ENCODE measurements at places on chromosomes 7 and 10.

- DNase-seq: no peak
Measured at GRCh38 chr10:16449454-16449853, 12.6 kb downstream of the PTER start.

DNA sequence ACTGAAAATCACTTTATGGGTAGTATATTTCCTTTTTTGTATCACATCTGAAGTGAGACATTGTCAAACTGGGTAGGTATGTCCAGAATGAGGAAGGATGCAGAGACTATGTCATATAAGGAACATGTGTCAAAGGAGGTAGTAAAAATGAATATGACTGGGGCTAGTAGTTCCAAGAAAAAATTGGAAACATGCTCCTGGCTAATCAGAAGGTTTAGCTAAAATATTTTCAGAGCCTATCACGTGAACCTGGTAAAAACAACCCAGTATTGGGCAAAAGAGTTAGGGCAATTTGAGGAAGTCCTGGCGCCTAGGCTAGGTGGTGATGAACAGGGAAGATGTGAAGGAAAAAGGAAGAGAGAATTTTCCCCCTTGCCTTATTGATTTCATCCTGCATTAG, 26.4 kb downstream of the ENTPD1 start:
- DNase-seq: no peak

DNA sequence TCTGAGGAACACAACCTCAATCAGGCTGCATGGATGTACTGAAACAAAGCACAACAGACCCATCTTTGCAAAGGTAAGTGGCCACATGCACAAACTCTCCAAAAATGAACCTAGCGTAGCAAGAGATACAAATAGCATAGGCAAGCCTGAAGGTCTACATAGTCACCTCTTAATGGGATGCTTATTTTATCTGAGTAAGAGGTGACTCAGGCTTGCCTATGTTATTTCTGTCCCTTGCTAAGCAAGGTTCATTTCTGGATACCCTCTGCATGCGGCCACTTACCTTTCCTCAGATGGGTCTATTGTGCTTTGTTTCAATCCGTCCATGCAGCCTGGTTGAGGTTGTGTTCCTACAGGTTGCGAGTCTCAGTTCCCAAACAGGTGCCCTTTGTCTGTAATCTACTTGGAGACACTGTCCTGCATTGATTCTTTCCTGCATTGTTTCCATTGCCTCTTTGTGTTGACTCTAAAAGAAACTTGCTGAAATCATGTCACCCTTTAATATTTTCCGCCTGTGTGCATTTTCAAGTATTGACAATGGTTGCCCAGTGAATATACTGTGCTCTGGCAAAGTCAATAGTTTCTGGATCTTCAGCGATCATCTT, 291.8 kb upstream of the LYZL1 start:
- no peak for DNase-seq

DNA sequence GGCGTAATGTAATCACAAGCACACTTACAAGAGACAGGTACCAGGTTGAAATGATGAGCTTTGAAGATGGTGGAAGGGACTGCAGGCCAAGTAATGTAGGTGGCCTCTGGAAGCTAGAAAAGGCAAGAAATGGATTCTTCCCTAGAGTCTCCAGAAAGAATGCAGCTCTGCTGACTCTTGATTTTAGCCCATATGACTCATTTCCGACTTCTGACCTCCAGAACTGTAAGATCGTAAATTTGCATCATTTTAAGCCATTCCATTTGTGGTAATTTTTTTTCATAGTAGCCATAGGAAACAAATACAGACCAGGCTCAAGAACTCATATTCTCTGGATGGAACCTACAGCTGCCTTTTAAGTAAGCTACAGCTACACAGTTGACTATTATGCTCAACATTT, 315.5 kb downstream of the MAGI2 start:
- no peak for DNase-seq

- DNase-seq: peak; percentile 89
Measured at GRCh38 chr10:8331896-8332729, 277.6 kb downstream of the GATA3 start.

GRCh38 chr10:126781450-126782216, 111.1 kb upstream of the C10orf90 start:
- DNase-seq: no peak

GRCh38 chr10:73529089-73529832, 33.4 kb upstream of the PPP3CB start:
- peak; percentile 57 for DNase-seq

DNA sequence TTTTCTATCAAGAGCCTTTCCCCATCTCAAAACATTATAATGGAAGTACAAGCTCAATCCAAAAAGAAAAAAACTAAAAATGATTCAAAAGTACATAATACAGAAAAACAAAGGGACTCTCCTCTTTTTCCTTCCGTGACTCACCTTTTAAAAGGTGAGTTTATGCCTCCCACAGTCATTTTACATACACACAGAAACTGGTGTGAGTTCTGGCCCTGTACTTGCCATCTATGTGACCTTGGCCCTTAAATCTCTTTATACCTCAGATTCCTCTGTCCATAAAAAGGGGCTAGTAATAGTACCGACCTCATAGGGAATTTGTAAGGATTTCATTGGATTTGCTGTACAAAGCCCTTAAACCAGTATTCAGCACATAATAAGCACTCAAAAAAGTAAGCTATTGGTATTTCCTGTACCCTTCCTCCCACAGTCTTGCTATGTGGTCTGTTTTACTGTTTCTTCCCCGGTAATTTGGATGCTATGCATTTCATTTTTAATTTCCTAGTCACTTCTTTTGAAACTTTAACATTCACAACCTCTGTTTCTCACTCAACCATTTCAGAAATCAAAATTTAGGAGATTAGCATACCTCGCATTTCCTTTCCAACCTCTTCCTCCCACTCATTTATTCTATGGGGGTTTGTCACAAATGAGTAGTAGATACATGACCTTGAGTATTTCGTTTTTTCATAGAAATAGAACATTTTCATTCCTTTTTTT, 39.0 kb downstream of the STK17A start:
- DNase-seq: no peak

- DNase-seq: no peak
Measured at GRCh38 chr7:127713006-127713405, 61.0 kb downstream of the SND1 start.

DNA sequence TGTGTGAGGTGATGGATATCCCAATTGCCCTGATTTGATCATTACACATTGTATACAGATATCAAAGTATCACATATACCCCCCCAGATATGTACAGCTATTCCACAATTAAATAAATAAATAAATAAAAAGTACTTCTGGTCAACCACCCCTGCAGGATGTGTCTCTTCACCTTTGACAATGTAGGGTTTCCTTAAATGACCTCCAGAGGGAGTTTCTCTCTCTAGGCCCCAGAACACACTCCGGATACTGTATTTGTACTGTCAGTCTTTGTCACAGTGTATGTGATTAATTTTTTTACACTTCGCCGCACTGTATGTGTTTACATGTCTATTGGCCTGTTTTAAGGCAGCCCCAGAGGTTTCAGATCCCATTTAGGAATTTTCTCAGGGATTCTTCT, 123.6 kb downstream of the ADCYAP1R1 start:
- no peak for DNase-seq

- DNase-seq: no peak
Measured at GRCh38 chr10:12238821-12239220, 42.8 kb downstream of the CDC123 start.

GRCh38 chr7:75980430-75981202, 13.8 kb downstream of the TMEM120A start:
- DNase-seq: no peak

DNA sequence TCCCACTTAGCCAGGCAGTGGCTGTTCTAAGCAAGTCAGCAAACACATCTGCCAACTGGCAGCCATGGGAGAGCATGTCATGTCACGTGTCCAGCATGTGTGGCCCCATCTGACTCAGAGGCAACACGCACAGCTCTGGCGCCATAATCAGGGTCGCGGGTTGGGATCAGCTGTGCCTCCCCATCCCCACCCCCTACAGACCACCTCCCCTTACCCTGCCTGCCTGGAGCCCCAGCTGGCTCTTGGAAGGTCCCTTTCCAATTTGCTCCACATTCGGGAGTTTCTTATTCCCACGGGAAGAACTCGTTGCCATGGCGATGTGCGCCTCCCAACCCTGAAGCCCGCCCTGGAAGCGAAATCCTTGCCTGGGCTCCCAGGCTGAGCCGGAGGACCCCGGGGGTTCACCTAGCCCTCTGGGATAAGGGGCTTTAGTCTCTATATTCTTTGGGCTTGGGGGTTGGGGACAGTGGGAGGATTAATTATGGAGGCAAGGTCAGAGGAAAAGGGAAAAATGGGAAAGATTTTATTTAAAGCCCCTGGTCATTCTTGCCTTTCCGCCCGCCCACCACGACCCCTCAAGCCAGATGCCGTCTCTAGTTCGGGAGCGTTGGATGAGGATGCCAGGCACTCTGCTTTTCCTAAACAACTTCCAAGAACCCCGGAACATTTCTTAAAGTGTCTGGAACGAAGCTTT, 283.7 kb downstream of the ZEB1 start:
- DNase-seq: peak; percentile 46

DNA sequence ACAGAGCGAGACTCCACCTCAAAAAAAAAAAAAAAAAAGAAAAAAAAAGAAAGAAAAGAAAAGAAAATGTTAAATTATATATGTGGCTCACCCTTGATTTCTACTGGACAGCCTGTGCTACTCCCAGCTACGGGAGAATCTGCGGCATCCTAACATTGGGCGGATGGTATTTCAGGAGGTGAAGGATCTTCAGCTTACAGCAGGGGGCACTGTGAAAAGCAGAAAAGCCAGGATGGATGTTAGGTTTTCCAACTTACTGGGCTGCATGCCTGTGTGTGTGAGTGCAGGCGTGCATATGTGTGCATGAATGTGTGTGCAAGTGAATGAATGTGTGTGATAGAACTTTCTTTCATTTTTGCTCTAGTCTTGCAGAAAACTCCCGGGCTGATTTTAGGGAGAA, 1066.5 kb downstream of the TYW1 start:
- DNase-seq: no peak

DNA sequence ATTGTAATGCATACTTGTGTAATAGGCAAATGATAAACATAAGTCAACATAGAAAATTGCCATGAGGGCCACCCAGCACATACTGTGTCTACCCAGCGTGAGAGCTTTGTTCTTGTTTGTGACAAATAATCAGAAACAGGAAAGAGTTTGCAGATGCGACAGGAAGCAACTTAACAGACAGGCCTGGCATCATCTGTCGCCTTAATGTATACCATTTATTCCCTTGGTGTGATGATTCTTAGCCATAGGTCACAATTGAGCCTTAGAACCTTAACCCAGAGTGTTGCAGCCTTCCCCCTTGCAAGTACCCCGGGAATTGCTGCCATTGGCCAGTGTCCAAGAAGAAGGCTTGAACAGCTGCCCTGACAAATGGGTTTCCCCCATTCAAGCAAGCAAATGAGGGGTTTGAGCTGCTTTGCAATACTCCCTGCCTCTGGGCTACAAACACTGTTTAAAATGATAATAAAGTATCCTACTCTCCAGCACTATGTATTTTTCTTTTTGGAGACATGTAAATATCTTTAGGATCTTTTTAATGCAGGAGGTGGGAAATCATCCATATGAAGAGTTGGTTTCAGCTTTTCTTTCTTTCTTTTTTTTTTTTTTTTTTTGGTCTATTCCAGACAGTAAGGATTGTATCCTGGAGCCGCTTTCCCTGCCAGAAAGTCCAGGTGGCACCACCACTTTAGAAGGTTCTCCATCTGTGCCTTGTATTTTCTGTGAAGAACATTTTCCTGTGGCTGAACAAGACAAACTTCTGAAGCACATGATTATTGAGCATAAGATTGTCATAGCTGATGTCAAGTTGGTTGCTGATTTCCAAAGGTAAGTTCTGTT, 80.0 kb downstream of the ZNF277 start:
- DNase-seq: no peak

DNA sequence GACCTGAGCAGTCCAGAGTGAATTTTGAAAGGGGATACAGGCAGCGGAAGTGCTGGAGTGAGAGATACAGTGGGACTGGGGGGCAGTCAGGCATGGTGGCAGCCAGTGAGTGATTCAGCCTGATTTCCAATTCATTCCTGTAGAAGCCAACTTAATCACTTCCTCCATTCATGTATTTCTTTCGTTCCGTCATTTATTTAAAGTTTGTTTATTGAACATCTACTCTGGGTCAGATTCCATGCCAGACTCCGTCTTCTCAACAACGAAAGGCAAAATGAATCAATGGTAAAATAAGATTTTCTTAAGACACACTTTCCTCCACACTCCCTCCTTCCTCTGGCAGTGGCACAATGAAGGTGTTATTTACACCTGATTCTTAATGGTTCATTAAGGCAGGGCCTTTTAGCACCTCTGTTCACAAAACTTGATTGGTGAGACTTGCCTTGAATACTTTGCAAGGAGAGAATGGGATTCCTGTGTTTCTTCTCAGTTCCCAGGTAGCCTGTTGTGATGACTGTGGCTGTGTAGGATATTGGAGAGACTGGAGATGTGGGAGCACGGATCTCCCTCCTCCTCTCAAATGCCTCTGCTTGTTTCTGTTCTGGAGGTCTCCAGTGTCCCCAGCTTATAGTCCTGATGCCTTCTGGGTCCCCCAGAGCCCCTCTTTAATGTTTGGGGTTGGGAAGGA, 27.9 kb downstream of the ADCYAP1R1 start:
- no peak for DNase-seq

GRCh38 chr7:52565974-52566373, 469.5 kb upstream of the POM121L12 start:
- no peak for DNase-seq

- DNase-seq: no peak
Measured at GRCh38 chr10:100531761-100532160, 2.1 kb upstream of the NDUFB8 start.

All from activated CD4-positive, alpha-beta T cell treated with anti-CD3 and anti-CD28 coated beads for 36 hours (primary cell).